ENCODE measurements at places on chromosomes 3 and 15.

GRCh38 chr15:68217341-68217740 is 12.2 kb downstream of the CLN6 start:
- no peak for DNase-seq

DNA sequence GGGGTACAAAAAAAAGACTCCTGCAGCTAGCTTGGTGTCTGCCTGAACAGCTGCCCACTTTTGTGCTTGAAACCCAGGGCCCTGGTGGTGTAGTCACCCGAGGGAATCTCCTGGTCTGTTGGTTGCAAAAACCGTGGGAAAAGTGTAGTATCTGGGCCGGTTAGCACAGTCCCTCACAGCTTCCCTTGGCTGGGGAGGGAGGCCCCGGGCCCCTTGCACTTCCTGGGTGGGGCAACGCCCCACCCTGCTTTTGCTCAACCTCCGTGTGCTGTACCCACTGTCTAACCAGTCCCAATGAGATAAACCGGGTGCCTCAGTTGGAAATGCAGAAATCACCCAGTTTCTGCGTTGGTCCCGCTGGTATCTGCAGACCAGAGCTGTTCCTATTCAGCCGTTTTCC is 211.7 kb upstream of the ZPLD1 start:
- DNase-seq, result no peak

- DNase-seq, result no peak
Observed at GRCh38 chr3:154942827-154943226, 137.3 kb upstream of the MME start.

DNA sequence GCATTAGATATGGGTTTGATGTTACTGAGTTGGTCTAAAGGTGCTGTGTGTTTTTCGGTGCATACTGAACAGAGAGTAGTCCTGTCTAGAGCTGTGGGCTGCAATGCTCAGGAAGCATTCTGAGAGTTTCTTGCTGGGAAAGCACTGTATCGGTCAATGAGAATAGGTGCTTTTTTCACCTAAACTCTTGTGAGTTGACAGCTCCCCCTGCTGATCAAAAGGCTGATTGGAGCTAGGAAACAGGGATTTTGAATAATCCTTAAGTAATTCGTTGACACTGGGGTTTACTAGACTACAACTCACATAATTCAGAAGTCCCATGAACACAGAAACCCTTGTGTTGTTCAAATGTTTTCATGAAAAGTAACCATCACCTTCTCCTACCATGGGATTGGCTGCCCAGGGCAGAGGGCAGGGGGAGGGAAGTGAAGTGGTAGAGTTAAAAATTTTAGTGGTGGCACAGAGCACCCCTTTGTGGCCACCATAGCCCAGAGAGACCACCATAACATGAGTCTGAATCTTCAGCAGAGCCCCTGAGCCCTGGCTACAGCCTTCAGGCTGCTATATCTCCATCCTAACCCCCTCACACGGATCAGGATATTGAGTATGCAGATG is 13.0 kb upstream of the MANF start:
- peak; percentile 29 for DNase-seq

GRCh38 chr3:73521734-73522336 is 102.9 kb downstream of the PDZRN3 start:
- DNase-seq, result no peak

DNA sequence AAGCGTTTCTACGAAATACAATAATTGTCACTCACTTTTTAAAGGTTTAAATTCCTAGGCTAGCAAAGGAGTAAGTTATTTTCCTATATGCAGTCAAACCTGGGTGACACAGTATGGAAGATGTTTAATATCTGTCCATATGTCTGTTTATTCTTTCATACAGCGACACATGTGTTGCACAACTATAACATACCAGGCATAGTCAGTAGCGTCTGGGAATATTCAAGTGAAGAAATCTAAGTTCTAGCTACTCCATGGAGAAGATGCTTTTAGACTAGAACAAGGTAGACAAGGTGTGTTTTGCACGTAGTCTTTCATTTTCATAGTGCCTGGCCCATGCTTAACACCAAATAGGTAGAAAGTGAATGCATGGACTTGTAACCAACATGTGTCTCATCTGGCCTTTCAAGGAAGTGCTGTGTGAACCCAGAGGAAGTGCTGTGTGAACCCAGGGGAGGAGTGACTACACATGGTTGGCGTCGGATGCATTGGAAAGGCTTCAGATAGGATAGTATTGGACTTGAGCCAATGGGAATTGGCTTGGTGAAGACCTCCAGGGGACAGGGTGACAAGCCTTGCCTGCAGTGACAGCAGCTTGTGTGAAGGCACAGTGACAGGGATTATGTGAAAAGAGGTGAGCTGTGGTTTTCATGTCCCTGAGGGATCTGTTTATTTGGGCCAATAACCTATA is 267.0 kb downstream of the PTPRG start:
- DNase-seq, result no peak

- DNase-seq, result no peak
Observed at GRCh38 chr15:91876187-91876586, 22.7 kb downstream of the SLCO3A1 start.

- no peak for DNase-seq
Observed at GRCh38 chr3:46470831-46471230, 6.1 kb upstream of the LTF start.

DNA sequence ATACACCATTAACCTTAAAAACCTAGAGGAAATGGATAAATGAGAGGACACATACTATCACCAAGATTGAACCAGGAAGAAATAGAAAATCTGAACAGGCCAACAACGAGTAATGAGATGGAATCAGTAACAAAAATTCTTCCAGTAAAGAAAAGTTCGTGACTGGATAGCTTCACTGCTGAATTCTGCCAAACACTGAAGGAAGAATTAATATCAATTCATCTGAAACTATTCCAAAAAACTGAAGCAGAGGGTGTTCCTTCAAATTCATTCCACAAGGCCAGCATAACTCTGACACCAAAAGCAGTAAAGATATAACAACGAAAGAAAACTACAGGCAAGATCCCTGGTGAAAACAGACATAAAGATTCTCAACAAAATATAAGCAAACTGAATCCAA is 195.8 kb upstream of the GPR149 start:
- DNase-seq, result no peak

DNA sequence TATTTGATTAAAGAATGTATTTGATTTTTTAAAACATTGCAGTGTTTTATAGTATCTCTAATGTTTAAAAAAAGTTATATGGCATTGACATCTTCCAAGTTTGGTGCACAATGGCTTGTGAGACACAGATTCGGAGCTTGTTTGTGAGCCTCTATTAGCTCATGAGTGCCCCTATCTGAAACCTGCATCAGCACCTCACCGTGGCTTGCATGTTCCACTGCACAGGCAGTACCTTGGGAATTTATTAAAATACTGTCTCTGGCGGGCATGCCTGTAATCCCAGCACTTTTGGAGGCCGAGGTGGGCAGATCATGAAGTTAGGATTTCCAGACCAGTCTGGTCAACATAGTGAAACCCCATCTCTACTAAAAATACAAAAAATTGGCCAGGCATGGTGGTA is 6.8 kb upstream of the RTP2 start:
- DNase-seq, result no peak

DNA sequence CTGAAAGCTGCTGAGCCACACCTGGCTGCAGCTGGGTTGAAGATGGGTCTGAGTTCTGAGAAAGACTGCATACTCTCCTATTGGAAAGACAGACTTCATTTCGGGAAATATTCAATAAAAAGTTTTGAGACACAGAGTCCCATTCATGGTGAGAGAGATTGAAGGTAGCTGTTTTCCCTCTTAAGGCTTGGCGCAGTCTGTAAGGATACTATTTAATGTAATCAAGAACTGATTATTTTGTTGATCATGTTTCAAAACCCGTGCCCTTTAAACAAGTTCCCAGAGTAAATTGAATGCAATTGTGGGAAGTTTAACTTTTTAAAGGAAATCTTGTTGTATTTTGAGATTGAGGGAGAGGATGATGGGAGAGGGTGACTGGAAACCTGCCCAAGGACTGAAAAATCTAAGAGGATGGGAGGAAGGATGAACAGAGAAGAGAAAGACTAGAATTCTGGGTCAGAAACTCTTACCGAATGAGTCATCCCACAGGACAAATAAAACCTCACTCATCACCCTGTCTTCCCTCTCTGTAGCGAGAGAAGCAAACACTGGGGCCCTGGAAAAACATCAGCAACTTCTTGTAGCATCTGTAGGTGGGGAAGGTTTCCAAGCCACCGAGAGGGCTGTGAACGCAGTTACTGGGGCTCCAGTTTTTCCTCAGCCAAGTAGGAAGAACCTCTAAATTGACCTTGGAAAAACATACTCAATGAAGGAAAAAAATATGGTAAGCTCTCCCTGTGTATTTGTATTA is 193.2 kb upstream of the TPRG1 start:
- no peak for DNase-seq

- DNase-seq, result no peak
Observed at GRCh38 chr3:144272680-144273079, 301.1 kb downstream of the DIPK2A start.

All from T-cell (primary cell).